ENCODE measurements at places on chromosomes 16 and 17.

- peak; percentile 45 for DNase-seq
Observed at GRCh38 chr17:76139801-76140660, 1.0 kb downstream of the FOXJ1 start.

GRCh38 chr17:38922538-38923297, 2.7 kb upstream of the LASP1NB start:
- DNase-seq, result peak; percentile 34

DNA sequence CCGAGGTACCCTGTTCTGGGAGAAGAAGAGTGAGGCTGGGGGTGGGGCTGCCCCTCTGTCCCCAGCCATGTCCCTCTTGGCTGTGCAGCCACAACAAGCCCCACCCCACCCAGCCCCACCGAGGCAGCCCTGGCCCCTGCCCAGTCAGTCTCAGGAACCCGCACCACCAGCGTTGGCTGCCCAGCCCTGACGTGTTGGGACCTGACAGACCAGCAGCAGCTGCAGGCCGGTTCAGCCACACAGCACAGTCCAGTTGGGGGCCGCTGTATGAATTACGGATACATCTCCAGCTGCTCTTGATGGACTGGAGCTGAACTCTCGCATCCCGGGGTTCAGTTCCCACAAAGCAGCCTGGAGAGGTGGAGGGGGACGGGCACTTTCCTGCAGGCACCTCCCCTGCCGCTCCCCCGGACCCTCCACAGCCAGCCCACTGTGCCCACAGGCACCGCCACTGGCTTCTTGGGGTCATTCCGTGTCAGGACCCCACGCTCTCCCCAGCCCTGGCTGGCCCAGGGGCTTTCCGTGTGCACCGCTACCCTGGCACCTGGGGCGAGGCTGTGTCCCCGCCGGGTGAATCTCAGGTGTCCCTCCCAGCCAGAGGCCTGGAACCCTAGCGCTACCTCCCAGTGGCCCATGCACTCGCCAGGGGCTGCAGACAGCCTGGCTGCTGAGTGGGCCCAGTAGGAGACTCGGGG, 7.1 kb downstream of the CDH15 start:
- DNase-seq, result no peak

DNA sequence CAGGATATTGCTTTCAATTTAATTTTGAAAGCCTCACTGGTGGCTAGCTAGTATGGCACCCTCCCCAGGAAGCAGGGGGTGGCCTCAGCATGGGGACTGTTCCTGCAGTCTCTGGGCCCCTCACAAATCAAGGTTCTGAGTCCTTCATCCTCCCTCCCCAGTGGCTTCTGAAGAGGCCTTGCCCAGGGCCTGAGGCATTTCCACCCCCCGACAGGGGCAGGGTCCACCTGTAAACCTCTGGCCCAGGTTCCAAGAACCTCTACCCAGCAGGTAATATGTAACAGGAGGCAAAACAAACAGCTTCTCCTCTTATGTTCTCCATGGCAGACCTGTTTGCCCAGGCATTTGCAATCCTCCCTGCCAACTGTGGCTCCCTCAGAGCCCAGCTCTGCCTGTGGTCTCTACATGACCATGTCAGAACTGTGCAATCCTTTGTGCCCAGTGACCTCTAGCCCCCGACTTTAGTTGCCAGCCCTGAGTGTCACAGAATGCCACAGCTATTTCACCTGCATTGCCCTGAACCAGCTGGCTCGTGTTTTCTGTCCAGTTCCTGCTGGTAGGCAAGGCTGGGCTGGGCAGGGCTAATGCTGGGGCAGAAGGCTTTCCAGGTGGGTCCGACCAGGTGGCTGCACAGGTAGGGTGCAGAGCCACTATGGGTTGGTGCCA, 14.3 kb downstream of the ACSF2 start:
- no peak for DNase-seq

DNA sequence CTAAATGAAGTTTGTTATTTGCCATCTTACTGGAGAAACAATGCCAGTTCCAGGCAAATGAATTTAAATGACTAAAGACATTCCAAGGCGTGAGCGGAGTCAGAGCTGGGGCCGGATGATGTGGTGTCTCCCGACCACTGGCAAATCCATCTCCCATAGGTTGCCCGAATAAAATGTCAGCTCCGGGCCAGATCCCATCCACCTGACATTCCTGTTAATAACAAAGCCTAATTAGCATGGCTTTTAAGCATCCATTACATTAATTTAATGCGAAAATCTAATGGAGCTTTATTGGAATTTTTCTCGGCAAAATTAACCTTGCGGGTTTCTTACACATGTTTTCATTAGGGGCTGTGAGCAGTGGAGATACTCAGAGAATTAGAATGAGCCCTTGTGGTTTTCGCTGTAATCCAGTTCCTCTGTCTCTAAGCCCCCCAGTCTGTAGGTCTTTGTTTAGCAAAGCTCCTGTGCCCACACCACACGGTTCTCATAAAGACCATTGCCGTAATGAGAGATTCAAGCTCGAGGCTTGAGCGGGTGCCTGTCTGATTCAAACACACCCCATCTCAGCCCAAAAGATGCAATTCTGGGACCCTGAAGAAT, 123.3 kb downstream of the CCT6B start:
- no peak for DNase-seq

DNA sequence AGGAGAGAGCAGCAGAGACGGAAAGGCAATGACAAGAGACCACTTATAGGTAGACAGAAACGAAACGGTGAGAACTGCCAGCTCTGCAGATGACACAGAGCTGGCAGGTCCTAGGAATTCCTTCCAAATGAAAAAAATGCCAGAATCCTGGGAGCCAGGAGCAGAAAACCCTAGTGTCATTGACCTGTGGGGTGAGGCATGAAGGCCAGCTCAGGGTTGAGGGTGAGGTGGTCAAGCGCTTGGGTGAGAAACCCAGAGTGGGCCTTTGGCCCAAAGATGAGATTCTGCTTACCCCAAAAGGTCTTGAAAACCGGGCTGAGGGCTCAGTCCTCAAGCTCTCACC, 9.2 kb downstream of the HIC1 start:
- DNase-seq, result no peak

- DNase-seq, result no peak
Observed at GRCh38 chr17:8713878-8714277, 30.8 kb downstream of the CCDC42 start.
